ENCODE measurements at places on chromosomes 16 and 17.

GRCh38 chr16:3825103-3825502, 55.4 kb downstream of the CREBBP start:
- DNase-seq, result no peak

- no peak for DNase-seq
These were observed 21.6 kb downstream of the C17orf58 start for GRCh38 chr17:67974598-67975066.

- DNase-seq, result no peak
These were observed 13.7 kb downstream of the MYBBP1A start for GRCh38 chr17:4541328-4542002.

DNA sequence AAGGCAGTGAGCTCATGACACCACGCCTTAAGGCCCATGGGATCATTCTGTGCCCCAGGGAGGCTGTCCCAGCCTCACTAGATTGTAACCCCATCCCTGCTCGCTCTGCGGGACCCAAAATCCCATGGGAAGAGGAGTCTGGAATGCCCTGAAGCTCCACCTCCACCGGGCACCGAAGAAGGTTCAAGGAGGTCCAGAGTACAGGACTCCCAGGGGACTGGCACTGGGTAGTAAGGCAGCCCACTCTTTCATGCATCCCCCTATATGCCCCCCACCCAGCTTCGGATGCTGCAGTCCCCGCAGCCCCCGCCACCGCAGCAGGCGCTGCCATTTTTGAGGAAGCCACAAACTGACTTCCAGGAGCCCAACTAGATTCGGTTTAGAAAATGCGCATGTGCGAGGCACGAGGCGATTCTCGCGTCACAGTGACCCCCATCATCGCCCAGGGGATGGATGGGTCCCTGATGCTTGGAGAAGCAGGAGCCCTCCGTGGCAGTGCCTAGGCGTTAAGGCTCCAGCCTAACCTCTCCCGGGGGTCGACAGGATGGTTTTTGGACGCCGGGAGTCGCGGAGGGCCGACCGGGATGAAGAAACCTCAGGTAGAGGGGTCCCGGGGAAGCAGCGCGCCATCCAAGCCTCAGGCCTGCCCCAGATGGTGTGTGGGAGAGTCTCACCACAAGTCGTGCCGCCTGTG, 1681.0 kb downstream of the TP53TG3F start:
- no peak for DNase-seq

DNA sequence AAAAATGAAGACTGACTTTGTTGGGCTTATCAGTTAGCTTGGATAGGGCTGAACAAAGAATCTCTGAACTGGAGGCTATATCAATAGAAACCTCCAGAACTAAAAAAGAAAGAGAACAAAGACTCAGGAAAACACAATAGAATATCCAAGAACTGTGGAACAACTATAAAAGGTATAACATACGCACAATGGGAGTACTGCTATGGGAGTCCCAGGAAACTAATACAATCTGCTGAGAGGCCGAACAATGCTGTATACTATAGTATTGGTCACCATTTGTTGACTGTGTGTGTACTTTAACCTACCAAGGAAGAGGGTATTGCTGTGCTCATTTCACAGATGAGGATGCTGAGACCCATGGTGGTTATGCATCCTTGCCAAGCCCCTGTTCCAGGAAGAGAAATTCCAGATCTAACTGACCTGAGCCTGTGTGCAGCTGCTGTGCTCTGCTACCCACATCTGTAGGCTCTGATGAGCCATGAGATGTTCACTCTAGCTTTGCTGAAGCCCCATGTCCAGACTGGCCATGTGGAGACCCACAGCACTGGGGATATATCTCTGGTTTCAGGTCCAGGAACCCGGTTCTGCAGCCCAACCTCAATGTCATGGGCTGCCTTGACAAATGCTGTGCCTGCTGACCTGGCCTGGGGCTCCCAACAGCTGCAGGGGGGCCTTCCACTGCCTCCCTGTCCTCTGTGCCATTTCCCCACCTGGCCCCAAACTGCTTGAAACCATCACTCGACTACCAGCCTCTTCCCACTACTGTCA, 254.3 kb upstream of the TNRC6C start:
- DNase-seq, result peak; percentile 24

- DNase-seq, result no peak
These were observed 26.7 kb downstream of the ASPA start for GRCh38 chr17:3502466-3502865.

DNA sequence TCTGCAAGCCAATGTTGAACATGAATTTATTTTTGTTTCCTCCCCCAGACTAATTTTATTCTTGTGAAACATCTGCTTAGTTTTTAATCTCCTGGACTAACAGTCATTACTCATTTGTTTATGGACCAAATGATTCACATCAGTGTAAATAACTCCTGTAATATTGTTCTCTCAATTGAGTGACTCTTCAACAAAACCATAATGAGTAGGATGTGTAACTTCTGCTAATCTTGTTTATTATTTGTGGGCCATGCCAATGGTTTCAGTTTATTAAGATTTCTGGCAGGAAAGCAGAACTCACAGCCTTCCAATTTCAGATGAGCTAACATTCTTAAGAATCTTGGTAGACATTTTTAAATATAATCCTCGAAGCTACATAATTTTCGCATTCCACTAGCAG, 1216.3 kb upstream of the GOT2 start:
- no peak for DNase-seq

GRCh38 chr17:43528319-43528987, 17.7 kb downstream of the ETV4 start:
- DNase-seq, result no peak

DNA sequence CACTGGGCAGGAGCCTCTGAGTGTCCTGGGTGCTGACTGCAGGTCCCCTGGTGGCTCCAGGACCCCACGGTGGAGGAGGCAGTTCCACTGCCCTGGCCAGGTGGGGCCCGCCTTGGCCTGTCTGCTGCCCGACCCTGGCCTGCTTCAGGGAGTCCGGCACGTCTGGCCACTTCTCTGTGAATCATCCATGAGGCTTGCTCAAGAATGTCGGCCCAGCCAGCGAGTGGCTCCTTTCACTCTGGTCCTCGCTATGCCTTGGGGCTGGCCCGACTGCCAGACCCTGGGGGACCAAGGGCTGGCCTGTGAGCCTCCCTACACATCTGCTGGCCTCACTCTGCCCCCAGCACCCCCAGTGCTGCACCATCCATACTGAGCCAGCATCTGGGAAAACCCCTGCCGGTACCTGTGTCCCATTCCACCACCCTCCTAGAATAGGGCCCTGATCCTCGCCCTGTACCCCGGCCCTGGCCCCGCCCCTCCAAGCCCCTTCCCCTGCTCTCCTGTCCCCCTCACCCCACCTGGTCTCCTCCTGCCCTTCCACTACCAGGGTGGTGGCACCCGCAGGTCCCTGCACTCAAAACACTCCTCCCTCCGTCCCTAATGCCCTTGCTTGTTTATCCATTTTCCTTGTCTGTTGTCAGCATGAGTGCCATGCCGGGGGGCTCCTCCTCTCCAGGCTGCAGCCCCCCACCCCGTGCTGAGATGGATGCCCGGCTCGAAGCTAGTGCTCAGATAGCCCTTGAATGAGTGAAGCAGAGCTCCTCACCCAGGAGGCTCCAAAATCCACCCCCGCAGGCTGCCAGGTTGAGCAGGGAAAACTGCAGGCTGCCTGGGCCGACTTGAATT, 35.5 kb downstream of the ADCY7 start:
- peak; percentile 44 for DNase-seq

- DNase-seq, result peak; percentile 89
These were observed 55.1 kb downstream of the SRCIN1 start for GRCh38 chr17:38550661-38551060.

DNA sequence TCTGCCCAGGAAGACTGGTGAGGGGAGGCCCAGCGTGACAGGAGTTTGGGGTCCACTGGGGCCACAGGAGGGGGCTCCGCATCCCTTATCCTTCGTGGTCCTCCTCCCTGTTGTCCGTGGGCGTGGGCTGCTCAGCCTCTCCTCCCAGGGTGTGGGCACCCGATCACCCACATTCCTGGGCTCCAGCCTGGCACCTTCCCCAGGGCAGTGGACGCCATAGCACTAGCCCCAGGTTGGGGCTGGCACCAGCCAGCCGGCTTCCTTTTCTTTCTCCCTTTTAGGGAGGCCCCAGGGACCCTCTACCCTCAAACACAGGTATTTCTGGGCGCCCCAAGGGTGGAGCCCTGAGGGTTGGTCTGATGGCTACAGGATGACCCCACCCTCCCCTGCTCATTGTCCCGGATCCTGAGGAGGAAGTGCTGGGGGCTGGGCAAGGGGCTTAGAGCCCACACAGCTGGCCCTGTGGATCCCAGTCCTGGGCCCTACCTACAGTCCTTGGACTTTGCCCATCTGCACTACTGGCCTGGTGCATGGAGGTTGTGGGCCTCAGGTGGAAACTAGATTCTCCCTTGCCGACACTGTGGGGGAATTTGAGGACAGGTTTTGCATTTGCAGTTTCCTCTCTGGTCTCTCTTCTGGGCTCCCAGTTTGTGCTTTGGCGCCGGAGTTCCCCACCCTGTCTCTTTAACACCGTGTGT, 1.1 kb downstream of the KIF1C start:
- no peak for DNase-seq

DNA sequence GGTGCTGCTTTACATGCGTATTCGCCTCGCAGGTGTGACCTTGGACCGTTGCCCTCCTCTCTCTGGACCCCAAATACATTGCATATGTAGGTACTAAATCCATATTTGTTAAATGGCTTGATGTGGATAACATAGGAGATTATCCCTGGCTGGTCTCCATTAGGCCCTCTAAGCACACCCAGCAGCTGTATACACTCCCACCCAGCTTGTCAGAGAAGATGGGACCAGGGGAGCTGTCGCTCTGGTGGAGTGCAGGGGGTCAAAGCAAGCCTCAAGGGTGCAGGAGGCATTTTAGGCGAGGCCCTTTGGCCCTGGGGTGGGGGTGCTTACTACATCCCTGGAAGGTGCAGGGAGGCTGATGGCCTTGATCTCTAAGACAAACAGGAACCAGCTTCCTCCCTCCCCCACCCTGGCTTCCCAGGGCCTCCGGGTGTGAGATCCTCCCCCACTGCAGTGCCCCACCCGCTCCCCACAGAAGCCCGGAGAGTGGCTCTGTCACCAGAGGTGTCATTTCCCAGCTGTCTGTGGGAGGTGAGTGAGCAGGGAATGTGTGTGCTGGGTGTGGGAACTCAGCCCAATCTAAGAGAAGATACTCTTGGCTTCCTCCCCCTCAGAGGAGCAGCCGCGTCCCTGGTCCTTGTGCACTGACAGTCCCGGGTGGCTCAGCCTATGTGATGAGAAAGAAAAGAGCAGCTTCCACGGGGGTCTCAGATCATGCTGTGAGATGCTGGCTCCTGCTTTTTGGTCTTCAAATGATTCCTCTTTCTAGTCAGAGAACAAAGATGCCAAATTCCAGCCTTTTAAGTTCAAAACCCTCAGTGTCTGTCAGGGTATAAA, 1.4 kb upstream of the VAMP2 start:
- DNase-seq, result peak; percentile 94

DNA sequence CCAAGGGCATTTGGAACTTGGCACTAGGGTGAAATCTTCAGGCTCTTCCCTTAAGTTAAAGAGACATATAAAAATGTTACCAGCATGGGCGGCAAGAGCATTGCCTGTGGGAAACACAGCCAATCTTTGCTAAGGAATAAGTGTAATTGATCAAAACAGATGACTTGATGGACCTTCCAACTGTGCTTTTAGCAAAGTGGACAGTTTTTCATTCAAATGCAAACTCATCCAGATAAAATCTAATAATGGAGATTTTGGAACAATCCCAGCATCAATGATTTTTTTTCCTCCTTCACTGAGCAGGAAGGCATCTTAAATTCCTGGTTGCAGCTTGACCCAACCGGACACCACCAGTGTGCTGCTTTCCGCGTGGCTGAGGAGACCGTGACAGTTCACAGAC, 42.9 kb upstream of the BHLHA9 start:
- DNase-seq, result no peak

DNA sequence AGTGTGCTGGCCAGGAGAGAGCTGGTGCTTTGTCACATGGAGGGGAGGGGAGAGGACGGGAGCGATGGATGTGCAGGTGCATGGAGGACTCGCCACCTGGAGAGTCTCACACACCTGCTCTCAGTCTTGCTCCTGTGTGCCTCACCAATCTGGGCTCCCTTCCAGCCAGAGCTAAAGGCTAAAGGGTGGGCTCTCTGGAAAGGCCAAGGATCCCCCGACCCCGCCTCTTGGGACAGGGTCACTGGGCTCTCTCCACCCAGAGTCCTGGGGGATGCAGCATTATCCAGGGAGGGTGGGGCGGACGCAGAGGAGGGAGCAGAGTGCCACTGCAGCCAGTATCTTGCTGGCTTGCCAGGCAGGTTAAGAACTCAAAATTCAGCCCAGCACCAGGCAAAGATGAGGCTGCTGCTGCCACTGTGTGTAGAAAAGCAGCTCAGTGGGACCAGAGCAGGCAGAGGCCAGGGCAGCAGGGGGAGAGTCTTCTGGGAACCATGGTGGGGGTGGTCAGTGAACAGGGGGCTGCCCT, 5.4 kb upstream of the STAT5B start:
- no peak for DNase-seq

DNA sequence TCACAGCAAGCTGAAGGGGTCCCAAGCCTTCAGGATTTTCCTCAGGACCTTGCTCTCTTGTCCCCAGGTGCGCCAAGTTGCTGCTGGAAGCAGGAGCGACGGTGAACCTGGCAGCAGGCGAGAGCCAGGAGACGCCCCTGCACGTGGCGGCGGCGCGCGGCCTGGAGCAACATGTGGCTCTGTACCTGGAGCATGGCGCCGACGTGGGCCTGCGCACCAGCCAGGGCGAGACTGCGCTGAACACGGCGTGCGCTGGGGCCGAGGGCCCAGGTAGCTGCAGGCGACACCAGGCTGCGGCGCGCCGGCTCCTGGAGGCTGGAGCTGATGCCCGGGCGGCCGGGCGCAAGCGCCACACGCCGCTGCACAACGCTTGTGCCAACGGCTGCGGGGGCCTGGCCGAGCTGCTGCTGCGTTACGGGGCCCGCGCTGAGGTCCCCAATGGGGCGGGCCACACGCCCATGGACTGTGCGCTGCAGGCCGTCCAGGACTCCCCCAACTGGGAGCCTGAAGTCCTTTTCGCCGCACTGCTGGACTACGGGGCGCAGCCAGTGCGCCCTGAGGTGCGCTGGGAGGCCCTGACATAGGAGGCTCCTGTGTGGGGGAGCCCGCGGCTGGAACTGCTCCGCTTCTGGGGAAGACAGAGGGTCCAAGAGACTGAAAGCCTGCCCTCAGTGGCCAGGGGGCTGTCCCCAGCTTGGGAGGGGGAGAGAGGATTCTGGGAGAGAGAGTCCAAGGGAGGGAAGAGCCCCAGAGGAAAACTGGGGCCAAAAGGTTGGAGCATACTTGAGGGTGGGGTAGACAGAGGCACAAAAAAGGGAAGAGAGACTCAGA, 6.4 kb downstream of the ASB16 start:
- no peak for DNase-seq

- DNase-seq, result no peak
These were observed 9.5 kb upstream of the TCF25 start for GRCh38 chr16:89863741-89864526.

DNA sequence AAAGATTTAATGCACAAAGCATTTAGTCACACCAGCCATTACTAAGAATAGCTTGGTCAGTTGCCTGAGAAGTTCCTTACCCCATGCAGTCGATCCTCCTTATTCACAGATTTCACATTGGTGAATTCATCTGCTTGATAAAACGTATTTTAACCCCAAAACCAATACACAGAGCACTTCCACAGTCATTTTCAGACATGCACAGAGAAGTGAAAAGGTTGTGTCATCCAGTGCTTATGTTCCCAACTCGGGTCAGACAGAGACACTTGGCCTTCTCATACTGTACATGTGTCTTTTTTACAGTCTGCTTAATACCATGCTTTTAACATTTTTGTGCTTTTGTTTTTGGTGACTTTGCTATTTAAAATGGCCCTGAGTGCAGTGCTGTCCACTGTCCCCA, 219.7 kb downstream of the SPECC1 start:
- no peak for DNase-seq
